Fibroblast of skin of scalp (primary cell): ENCODE measurements at places on chromosomes 7 and 10.
A peak's percentile ranks its signal among the peaks of the same experiment; 100 is the strongest.

GRCh38 chr7:97357459-97357858 is 240.0 kb downstream of the SDHAF3 start:
- DNase-seq: no peak

- no peak for DNase-seq
Measured at GRCh38 chr7:152142976-152143595, 117.6 kb downstream of the GALNT11 start.

GRCh38 chr7:37666026-37666799 is 17.4 kb upstream of the GPR141 start:
- no peak for DNase-seq

GRCh38 chr10:43815181-43815885 is 166.7 kb upstream of the ZNF32 start:
- no peak for DNase-seq

GRCh38 chr7:39683216-39683845 is 60.0 kb downstream of the RALA start:
- DNase-seq: peak; percentile 81

DNA sequence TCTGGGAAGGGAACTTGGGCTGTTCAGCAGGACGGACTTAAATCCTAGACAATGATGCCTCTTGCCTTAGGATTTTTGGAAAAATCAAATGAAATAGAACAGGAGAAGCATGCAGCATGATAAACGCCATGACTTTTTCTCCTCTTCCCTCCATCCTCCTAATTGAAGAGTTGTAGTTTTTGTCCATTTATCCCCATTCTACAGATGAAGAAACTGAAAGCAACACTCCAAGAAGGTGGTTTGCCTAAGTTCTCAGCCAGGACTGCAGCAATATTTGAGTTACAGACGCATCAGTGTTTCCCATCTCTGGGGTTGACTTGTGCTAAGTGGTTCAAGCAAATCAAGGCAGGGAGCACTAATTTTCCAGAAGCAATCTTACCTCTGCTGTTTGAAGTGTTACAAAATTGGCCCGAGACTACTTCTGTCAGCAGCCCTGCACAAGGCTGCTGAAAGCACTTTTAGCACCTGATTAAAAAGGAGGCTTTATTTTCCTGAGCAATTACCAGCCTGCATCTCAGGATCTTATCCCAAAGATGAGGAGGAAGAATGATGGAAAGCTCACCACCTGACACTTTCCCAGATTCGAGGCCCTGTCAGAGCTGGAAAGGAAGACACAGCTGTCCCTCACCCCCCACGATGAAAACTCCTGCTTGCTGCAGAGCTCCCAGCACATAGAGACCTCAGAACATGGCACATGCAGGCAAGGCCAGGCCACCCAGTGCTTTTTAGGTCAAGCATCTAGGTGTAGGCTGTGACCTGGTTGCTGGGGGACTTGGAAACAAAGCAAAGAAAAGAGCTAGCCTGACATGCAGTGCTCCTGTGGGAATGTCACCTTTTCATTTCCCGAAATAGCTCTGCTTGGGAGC is 19.7 kb upstream of the C10orf71 start:
- no peak for DNase-seq

DNA sequence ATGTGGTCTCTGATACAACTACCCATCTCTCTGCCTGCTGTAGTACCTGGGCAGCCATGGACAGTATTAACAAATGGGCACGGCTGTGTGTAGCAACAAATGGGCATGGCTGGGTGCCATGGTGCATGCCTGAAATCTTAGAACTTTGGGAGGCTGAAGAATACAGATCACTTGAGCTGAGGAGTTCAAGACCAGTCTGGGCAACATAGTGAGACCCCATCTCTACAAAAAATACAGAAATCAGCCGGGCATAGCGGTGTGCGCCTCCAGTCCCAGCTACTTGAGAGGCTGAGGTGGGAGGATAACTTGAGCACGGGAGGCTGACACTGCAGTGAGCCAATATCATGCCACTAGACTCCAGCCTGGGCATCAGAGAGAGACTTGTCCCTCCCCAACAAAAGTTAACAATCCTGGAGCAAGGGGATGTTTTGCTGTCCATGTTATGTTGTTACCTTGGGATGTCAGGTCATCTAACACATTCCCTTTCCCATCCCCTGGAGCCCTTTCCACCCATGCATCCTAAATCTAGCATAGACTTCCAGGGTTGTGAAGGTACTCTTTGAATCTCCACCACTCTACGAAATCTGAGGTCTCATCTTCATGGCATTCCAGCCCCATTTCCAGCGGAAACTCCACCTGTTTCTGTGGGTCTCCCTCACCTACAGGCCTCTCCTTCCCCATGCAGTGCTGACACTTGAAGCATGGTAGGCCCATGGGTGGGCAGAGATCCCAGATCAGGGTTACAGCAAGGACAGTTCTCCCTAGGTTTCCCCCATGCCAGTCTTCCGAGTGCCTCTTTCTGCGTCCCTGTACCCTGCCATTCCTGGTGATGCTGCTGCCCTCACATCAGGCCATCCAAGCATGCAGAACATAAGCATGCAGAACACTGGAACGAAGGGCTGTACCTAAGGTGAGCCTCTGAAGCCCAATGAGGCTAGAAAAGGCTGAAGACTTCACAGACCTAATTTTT is 13.1 kb downstream of the FXYD4 start:
- DNase-seq: no peak

DNA sequence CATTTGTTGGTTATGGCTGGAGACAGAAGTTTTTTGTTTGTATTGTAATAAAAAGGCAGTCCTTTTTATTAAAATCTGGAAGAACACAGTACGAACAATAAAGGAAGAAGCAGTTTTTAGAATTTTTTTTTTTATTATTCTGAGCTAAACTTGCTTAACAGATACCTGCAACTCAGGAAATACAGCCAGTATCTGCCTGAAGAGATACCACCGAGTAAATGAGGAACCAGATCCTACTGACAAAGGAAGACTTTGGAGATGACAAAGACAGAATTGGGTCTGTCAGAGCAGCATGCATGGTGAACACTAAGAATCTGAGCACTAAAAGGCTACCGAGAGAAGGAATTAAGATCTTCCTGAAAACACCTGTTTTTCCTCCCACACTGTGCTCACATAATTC is 1335.9 kb upstream of the SORCS1 start:
- no peak for DNase-seq

DNA sequence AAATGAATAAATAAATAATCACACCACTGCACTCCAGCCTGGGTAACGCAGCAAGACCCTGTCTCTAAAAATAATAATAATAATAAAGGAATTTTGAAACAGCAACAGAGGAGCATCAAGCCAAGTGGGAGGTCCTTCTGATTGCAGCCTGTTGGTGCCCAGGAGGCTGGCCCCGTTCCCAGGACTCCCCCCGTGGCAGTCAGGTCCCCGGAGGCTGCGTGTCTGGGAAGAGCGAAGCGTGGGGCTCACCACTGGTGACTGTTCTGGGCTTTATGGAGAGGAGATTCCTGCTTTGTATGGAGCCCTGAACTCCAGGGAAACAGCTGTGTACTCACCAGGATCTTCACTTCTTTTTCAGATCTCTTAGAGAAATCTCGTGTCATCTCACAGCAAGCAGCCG is 19.3 kb upstream of the MYH16 start:
- DNase-seq: no peak

DNA sequence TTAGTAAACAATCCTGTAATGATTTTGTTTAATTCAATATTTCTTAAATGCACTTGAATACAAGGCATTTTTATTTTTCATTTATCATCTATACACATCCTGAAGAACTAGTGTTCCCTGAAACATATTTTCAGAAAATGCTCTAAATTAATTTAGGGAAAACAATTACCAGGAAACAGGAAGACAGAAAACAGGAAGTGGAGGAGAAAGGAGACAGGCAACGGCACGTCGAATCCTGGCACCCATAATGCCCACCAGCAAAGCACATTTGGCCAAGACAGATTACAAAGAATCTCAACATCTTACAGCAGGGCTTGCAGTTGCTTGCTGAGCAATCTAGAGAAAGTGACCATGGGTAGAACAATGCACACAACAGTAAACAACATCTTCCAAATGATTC is 571.1 kb downstream of the GRID1 start:
- DNase-seq: no peak

DNA sequence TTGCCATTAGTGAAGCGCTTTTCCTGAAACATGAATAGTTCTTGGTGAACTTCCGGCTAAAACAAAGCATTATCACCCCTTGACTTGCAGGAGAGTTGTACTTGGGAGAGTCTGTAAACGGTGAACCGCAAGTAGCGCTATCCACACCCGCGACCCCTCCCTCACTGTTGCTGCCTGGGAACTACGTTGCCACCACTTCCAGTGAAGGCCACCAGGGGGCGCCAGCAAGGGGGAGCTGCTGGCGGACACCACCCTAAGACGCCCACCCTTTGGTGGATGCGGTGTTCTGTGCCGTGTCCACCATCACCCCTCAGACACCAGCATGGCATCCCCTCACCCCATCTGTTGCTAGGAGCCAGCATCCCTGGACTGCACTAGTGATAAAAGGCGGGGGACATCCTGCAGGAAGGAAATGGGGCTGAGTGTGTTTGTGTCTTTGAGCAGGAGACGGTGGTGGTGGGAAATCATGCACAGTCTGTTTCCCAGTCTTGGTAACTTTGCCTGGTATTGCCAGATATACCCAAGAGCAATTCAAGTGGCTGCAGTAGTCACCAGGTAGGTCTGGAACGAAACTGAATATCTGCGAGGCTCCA is 298.2 kb downstream of the FRMD4A start:
- DNase-seq: no peak

GRCh38 chr10:21260066-21260465 is 265.4 kb downstream of the SKIDA1 start:
- DNase-seq: no peak

DNA sequence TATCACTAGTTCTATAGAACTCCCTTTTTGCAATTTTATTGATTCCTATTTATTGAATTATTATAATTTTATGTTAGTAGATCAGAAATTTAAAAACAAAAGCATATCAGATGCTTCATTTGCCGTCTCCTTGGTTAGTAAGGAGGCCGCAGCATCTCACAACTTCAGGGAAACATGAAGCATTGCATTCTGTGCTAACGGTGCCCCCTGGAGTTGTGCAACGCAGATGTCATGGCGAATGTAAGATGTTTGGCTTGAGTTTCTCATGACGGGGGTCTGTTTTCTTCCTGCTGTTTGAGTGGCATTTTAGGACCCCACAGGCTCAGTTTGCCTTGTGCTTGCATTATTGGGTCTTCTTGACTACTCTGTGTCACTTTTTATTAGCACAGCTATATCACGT is 124.8 kb downstream of the CNNM2 start:
- DNase-seq: no peak

DNA sequence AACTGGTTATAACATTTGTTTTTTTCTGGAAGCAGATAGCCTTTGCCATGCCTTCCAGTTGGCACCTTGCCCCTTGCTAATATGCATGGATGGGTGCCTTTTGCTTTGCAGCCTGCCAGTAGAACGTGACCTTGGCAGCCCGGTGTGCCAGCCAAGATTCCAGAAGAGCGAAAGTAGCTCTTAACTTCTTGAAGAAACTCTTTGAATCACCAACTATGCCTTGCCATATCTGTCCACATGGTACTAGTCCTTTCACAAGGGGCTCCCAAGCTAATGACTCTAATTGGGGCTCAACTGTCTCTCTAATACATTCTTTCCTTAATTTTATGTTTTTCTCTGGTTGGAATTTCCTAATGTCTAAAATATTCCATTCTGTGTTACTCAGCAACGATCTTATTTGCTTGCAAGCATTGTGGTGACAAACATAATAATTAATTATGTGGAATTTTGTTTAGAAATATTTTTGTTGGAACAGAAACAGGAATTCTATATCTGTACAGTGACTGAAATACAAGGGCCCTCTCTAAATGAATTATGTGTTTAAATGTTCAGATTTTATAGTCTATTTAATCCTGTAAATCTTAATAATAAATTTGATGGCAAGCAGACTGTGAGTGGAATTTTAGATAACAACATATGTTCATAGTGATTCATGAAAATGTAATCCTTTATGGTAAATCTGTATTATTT is 45.8 kb downstream of the HDAC9 start:
- peak; percentile 78 for DNase-seq

GRCh38 chr7:95213809-95214492 is 110.4 kb downstream of the PON1 start:
- DNase-seq: peak; percentile 87

- no peak for DNase-seq
Measured at GRCh38 chr10:7188456-7189050, 222.3 kb downstream of the SFMBT2 start.

GRCh38 chr10:104318326-104318725 is 19.9 kb downstream of the ITPRIP start:
- DNase-seq: no peak

GRCh38 chr7:38051786-38052185 is 126.3 kb upstream of the STARD3NL start:
- DNase-seq: no peak

GRCh38 chr10:45257600-45257999 is 57.8 kb downstream of the OR13A1 start:
- no peak for DNase-seq

GRCh38 chr7:128221929-128222403 is 19.1 kb upstream of the LEP start:
- peak; percentile 44 for DNase-seq
